ENCODE measurements at places on chromosomes 2 and 18.

DNA sequence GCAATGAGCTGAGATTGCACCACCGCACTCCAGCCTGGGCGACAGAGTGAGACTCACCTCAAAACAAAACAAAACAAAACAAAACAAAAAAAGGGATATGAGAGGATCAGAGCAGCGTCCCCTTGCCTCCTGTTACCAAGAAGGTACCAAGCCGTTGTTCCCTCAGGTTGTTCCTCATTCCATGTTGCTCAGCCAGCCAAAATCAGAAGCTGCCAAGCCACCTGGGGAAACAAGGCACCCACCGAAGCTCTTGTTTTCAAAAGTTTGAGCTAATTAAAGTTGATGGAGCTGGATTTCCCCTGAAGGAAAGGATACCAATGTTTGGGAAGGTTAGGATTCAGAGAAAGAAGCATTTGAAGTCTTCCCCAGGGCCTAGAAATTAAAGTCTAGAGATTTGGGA lies 21.8 kb upstream of the STEAP3 start:
- DNase-seq: no peak

GRCh38 chr2:44450082-44450481 lies 88.3 kb downstream of the CAMKMT start:
- DNase-seq: no peak

DNA sequence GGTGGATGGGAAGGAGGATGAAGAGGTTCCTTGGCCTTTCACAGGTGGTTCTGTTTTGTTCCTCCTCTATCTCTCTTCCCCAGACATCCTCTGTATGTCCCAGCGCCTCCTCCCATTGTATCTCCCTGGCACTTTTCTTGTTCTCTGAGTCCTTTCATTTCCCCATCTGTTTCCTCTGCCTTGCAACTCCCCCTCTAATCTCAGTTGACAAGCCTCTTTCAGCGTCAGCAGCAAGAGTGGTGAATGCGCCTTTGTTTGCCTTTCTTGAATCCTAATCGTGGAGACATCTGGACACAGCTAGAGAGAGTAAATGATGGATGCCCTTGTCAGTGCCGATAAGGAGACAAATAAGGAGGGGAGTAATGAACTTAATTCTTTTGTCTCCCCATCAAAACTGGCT lies 167.0 kb downstream of the NDUFA10 start:
- no peak for DNase-seq

- no peak for DNase-seq
These were observed 18.4 kb downstream of the MXD1 start for GRCh38 chr2:69933254-69933828.

DNA sequence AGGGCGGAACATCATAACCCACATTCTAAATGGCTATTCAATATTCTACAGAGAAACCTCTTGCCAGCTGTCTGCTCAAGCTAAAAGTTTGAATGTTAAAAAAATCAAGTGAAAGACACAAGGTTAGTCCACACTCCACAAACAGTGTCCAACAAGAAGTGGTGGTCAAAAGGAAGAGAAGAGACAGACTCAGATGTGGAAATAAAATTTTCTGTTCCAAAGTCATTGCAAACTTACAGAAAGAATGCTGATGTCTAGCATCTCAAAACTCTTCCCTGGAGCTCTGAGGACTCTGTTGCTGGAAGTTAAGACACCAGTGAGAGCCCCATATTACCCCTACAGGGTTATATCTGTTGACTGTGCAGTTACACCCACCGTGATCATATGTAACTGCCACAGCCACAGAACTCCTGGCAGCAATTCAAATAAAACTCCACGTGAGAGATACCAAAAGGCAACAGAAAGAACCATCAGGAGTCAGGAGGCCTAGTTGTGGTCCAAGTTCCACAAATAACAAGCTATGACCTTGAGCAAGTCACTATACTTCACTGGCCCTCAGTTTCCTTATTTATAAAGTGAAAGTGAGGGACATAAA lies 60.9 kb downstream of the AAK1 start:
- no peak for DNase-seq

- DNase-seq: no peak
These were observed 86.6 kb downstream of the MYT1L start for GRCh38 chr2:2244508-2244907.

- DNase-seq: no peak
These were observed 144.8 kb upstream of the GULP1 start for GRCh38 chr2:188146888-188147287.

DNA sequence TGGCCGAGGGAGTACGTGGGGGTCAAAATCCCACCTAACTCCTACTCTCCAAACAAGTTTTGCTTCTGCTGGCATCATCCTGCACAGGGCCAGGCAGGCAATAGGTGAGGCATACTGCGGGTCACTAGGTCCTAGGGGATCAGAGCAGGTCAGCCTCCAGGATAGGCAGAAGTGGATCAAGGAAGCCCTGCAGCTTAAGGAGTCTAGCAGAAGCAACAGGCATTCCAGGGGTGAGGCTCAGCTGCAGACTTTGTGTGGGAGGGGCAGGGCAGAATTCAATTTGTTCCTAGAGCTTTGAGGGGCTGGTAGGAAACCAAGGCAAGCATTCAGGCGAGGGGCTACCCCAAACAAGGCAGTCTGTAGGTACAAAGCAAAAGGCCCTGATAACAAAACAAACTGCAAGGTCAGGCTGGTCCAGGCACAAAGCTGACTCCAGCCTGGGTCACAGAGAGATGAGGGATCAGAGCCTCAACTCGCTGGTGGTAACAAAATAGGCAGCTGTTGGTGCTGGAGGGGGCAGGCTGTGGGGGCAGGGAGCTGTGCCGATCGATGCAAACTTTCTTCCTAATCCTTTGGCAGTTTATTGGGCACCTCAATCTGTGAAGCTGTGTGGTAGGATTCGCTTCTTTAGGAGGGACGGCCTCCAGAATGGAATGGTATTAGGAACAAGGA lies 101.4 kb upstream of the STPG4 start:
- DNase-seq: no peak

DNA sequence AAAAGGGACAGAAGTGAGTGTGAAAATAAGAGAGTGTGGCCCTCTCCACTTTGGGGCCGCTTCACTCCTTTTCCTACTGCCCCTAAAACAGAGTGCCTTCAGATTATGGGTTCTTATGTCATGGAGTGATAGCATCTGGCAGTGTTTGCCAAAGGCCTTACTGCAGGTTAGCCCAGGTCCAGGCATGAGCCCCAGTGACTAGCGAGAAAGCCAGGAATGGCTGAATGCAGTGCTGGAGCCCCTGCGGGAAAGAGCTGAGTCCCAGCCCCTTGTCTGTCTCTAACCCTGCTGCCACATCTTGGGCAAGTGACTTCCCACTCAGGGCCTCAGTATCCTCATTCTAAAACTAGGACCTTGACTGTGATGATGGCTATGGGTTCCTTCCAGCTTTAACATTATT lies 6.0 kb downstream of the IGFBP5 start:
- no peak for DNase-seq

DNA sequence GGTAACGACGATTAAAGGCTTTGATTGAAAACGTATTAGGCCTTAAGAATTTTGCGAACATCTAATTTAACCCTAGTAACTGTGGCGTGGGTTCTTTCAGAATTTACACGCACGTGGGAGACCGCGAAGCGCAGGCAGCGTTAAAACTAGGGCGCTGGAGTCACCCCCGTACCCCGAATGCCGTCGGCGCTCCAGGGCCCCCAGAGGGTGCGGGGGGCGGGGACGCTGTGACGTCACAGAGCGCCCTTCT lies 673 bp upstream of the SMCHD1 start:
- DNase-seq: peak; percentile 73
